NCI-H1930 (cell line): ENCODE measurements at places on chromosomes 16 and 17.

- peak; percentile 60 for DNase-seq
These were observed at the start of gene FLOT2 for GRCh38 chr17:28896884-28897768. Gene FLOT2 (minus strand): TSS chr17:28897733. CDS start chr17:28897574, 159 bp downstream.

- no peak for DNase-seq
These were observed 136.2 kb upstream of the SALL1 start for GRCh38 chr16:51287121-51287755.

DNA sequence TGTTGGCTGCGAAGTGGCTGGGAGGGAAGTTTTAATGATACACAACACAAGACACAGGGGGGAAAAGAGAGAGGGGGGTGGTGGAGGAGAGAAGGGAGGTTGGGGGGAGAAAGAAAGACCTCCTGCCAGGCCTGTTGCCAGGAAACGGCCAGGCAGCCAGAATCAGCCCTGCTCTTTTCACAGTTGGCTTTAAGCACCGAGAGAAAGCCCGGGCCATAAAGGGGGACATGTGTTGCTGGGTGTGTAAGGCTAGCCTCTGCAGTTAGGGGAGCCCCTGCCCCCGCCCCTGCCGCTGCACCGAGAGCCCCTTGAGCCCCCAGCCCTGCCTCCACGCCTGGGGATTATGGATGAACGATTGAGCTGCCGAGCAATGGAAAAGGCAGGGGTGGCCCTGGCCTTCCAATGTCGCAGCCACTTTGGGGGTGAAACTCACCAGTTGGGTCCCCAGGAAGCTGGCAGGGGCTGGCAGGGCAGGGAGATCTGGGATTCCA is 13.9 kb upstream of the WNT3 start:
- no peak for DNase-seq

DNA sequence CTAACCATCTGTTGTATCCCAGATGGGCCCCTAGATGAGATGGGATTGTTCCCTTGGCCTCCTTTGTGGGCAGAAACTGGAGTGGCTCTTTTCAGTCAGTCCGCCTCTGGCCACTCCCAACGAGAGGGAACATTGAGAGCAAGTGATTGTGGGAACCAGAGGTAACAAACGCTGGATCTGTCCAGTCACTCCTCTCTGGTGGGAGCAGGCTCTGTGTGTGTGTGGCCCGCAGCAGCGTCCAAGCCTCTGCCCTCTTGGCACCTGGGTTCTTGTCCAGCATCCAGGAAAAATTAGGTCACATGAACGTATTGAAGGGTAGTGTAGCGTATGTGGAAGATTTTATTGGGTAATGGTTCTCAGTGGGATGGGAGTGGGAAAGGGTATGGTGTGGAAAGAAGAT is 101.9 kb upstream of the COX10 start:
- no peak for DNase-seq
